Activated gamma-delta T cell treated with anti-CD3 and anti-CD28 coated beads, Interleukin-2, amount 50 U/mL, for 16 hours (primary cell): ENCODE measurements at places on chromosomes 16 and 17.

DNA sequence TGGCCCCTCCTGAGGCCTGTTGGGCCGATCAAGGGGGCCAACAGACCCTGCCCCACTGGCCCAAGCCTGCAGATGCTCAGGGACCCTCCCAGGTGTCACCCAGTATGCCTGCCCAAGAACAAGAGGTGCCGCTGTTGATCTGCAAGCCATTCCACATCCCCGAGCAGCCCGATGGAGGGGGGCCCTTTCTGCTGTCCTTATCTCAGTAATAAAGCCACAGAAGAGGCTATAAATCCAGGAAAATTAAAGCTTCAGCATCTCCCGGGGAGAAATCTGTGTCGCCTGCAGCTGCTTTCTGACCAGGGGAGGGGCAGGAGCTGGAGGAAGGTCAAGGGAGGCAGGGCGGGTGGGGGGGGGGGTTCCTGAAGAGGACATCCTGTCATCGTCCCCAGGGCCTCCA, 11.7 kb upstream of the CACNA1H start:
- no peak for DNase-seq

GRCh38 chr17:9408868-9409829, 166.5 kb downstream of the STX8 start:
- DNase-seq = no peak

- DNase-seq = no peak
These were observed 39.1 kb upstream of the PABPN1L start for GRCh38 chr16:88905563-88905962.

DNA sequence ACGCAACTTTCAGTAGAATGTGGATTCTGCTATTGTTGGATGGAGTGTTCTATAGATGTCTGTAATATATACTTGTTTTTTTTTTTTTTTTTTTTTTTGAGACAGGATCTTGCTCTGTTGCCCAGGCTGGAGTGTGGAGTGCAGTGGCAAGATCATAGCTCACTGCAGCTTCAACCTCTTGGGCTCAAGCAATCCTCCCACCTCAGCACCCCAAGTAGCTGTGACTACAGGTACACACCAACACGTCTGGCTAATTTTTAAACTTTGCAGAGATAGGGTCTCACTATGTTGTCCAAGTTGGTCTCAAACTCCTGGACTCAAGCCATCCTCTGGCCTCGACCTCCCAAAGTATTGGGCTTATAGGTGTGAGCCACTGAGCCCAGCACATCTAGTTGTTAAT, 27.2 kb upstream of the CCL22 start:
- DNase-seq = no peak
